ENCODE measurements at places on chromosomes 6 and 20. TPM values are rescaled to one million over a fixed set of nuclear protein-coding genes. Genes with fewer than 3 reads are reported as not detected.

GRCh38 chr20:48463096-48463720, 364.6 kb downstream of the PREX1 start:
- H3K4me1 ChIP-seq: no peaks in the 10 kb centered on the region
- H3K36me3 ChIP-seq: no peaks in the 10 kb centered on the region
- H3K27me3 ChIP-seq: no peaks in the 10 kb centered on the region
- no peak for DNase-seq
- H3K27ac ChIP-seq: no peak overlapping the region
- no peak overlapping the region for H3K4me3 ChIP-seq

DNA sequence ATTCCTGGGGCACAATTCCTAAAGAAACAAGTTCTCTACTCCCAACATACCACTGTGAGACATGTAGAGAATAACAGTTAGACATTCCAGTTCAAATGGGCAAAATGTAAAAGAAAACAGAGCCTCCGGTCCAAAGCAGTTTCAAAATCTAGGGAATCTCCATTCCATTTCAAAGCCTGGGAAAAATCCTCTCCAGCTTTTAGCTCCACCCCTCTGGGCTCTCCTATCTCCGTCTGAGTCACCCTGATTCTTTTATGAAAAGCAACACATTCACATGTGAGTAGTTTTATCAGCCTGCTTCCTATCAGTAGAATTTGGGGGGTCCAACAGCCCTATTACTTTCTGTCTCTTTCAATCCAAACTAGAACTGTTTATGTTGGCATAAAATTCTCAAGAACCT, 3.7 kb downstream of the CSNK2A1 start:
- H3K4me3 ChIP-seq: no peak overlapping the region
- H3K4me1 ChIP-seq: peaks cover 54% of the 10 kb centered on the region
- no peaks in the 10 kb centered on the region for H3K27me3 ChIP-seq
- no peaks in the 10 kb centered on the region for H3K36me3 ChIP-seq
- no peak overlapping the region for H3K27ac ChIP-seq
- DNase-seq: no peak

DNA sequence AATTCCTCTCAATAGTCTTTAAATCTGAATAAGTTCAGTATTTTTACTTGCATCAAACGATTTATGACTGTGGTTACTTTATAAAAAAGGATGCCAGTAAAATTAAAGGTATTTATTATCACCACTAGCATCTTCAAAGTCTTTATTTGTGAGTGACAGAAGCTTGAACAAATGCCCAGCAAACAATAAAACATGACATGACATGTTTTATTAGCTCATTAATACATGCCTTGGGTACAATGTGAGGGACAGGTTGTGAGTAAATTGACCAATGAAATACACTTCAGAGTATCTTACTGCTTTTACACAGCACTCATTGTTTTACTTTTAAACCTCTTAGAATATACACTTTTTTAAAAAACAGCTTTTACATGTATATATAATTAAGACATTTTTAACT, 113.4 kb upstream of the BEND3 start:
- H3K27me3 ChIP-seq: no peaks in the 10 kb centered on the region
- no peaks in the 10 kb centered on the region for H3K36me3 ChIP-seq
- DNase-seq: no peak
- H3K27ac ChIP-seq: no peak overlapping the region

DNA sequence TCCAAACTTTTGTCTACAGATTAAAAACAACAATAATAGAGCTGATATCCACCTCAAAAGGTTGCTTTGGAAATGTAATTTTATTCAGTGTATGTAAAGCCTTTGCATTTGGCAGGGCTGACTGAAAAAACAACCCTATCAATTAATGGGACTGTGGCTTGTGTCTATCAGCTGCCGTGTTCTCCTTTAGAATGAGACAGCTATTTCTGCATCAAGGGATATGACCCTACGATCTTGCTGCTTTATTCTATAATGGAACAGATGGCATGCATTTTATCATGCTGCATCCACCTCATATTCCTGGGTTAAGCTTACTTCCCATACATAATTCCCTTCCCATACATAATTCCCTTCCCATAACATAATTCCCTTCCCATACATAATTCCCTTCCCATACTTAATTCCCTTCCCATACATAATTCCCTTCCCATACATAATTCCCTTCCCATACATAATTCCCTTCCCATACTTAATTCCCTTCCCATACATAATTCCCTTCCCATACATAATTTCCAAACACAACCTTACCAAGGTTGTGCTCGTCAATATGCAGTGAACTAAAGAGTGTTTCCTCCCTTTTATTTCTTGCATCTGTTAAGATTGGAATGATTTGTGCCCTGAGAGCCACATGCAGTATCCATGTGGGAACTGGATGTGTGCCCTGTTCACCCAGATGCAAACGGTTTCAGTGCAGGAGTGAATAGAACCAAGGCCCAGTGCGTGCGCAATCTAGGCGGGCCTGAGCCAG, 26.8 kb downstream of the SERPINB6 start:
- H3K36me3 ChIP-seq: peaks cover 16% of the 10 kb centered on the region
- DNase-seq: no peak
- H3K4me3 ChIP-seq: no peak overlapping the region
- H3K4me1 ChIP-seq: peaks cover 51% of the 10 kb centered on the region
- peak overlapping the region; percentile 7 for H3K27ac ChIP-seq
- no peaks in the 10 kb centered on the region for H3K27me3 ChIP-seq

DNA sequence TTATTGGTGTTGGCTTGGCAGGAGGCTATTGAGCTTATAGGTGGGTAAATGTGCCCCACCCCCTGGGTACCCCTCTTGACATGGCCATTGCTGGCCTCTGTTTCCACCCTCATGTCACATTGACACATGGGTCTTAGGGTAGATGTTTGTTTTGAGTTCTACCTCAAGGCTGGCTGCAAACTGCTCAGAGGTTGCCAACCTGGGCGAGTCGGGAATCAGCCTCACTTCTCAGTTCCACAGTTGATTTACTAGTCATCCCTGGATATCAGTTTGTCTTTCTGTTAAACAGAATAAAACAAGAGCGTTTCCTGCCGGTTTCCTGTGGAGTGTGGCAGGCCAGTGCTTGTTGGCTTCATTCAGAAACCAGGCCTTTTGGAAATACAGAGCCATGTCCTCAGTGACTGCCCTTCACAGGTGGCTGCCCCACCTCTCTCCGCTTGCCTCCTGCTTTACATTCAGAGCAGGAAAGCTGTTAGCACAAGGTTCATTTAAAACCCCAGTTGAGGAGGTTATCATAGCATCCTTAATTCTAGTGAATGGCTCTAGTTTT, 105.6 kb downstream of the TCP11 start:
- H3K27ac ChIP-seq: peak overlapping the region; percentile 66
- H3K4me3 ChIP-seq: no peak overlapping the region
- no peaks in the 10 kb centered on the region for H3K4me1 ChIP-seq
- no peak for DNase-seq
- peaks cover 7% of the 10 kb centered on the region for H3K36me3 ChIP-seq
- no peaks in the 10 kb centered on the region for H3K27me3 ChIP-seq

DNA sequence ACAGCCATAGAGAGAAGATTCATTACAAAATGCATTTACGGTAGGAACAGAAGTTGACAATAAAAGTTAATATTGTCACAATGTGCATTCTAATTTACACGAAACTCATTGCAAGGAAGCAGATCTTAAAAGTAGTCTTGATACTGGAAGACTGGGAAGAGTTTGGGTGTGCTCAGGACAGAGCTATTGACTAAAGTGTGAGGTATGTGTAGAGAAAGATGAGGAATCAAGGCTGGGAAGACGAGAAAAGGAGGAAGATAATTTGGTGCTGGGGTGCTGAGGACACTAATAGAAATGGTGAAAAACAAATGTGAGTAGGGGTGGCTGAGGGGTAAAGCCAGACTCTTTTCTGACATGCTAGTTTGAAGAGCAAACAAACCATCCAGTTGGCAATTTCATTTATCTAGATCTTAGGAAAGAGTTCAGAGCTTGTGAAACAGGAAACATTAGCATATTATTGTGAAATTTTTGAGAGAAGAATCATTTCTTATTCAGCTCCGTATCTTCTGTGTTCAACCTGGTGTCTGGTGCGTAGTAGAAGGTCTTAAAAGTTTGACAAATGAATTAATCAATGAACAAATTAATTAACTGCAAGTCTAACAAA, 72.7 kb downstream of the ELOVL4 start:
- H3K27me3 ChIP-seq: no peaks in the 10 kb centered on the region
- H3K27ac ChIP-seq: no peak overlapping the region
- H3K4me3 ChIP-seq: no peak overlapping the region
- no peaks in the 10 kb centered on the region for H3K36me3 ChIP-seq
- H3K4me1 ChIP-seq: no peaks in the 10 kb centered on the region
- DNase-seq: no peak

DNA sequence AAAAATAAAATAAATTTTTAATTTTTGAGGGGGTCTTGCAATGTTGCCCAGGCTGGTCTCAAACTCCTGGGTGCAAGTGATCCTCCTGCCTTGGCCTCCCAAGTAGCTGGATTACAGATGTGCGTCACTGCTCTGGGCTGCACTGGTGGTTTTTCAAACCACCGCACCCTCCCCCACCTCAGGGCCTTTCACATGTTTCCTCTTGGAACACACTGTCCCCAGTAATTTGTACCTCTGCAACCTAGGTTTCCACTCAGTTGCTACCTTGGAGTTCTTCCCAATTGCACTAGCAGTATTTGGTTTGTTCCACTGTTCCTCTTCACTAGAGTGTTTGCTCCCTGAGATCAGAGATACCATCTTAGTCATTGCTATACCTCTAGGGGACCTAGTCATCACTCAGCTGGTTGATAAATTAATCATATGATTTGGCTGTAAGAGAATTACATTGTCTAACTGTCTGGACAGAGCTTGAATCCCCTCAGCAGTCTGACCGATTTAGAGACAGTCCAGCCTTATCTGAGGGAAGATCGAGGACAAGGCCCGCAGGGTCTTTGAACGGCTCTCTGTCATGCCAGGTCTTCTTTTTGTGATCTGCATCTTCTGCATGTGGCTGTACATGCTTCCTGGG, 32.0 kb downstream of the CEP43 start:
- no peaks in the 10 kb centered on the region for H3K4me1 ChIP-seq
- H3K36me3 ChIP-seq: peaks cover 39% of the 10 kb centered on the region

- no peaks in the 10 kb centered on the region for H3K4me1 ChIP-seq
- no peak overlapping the region for H3K4me3 ChIP-seq
- no peak for DNase-seq
- H3K27me3 ChIP-seq: no peaks in the 10 kb centered on the region
These were observed 153.3 kb downstream of the PKHD1 start for GRCh38 chr6:51934098-51934497.

GRCh38 chr20:56621730-56622129, 7.4 kb upstream of the TFAP2C start:
- peaks cover 17% of the 10 kb centered on the region for H3K4me1 ChIP-seq
- no peak for DNase-seq
- H3K27me3 ChIP-seq: peaks cover 15% of the 10 kb centered on the region
- H3K36me3 ChIP-seq: no peaks in the 10 kb centered on the region
- H3K4me3 ChIP-seq: no peak overlapping the region

DNA sequence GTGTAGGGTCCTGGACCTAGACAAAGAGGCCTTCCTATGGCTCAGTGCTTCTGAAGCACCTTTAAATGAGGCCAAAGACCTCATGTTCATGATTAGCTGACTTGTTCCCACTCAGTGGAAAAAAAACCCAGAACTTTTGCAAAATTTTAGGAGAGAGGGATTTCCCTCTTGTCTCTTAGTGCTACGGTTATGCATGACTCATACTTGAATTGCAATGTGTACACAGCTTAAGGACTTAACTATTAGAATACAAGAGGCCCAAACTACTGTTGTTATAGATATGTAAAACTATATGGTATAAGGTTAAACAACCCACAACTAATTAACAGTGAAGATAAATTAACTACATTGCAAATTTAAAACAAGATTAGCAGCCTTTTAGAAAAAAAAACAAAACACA, 32.3 kb upstream of the HLA-A start:
- DNase-seq: no peak
- no peaks in the 10 kb centered on the region for H3K27me3 ChIP-seq
- no peaks in the 10 kb centered on the region for H3K36me3 ChIP-seq

DNA sequence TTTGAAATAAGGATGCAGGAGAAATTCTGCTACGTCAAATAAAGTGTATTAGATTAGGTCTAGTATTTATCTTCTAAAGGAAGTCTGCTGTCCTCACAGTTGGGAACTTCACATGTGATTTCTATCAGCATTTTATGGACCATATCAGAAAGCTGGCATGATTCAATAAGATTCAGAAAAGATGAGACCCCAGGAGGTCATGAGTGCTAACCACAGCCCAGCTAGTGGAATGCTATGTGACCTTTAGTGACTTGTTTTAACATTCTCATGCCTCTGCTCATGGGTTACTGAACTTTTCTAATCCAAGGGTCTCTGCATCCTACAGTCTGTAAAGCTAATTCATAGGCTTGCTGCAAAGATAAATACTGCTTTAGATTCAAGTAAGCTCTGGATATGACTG, 150.1 kb downstream of the GMPR start:
- H3K27me3 ChIP-seq: no peaks in the 10 kb centered on the region
- H3K4me1 ChIP-seq: peaks cover 18% of the 10 kb centered on the region
- H3K27ac ChIP-seq: no peak overlapping the region
- H3K36me3 ChIP-seq: no peaks in the 10 kb centered on the region

DNA sequence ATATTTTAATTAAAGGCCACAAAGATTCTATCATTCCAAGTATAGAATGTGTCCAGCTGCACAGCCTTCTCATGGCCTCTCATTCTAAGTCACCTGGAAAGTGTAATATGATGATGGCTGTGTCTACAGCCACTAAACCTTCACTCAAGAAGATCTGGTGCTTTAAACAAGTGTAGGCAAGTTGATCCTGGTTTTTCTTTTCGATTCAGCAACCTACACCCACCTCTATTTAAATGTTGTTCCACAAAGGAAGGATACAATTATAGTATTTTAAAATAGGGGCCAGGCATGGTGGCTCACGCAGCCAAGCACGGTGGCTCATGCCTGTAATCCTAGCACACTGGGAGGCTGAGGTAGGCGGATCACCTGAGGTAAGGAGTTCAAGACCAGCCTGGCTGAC, 25.5 kb upstream of the DST start:
- no peak for DNase-seq
- no peaks in the 10 kb centered on the region for H3K27me3 ChIP-seq
- no peaks in the 10 kb centered on the region for H3K36me3 ChIP-seq

DNA sequence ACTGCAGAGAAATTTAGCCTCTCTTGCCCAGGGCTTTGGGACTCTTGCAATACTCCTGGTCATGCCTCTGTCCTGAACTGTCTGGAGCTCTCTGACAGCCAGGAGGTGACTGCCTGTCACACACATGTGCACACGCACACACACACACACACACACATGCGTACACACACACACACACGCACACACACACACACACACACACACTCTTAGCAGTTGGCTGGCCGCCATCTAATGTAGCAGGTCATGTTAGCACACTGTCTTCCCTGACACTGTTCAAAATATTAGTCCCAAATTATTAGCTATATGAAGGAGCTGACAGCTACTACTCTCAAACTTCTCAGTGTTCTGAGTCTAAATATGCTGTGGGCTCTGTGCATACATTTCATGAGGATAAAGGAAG, 60.9 kb downstream of the IPCEF1 start:
- H3K27ac ChIP-seq: no peak overlapping the region
- no peaks in the 10 kb centered on the region for H3K27me3 ChIP-seq
- H3K4me3 ChIP-seq: no peak overlapping the region
- no peaks in the 10 kb centered on the region for H3K4me1 ChIP-seq

MAS1 gene
- not detected for total RNA-seq

VARS1 gene
- total RNA-seq: 24.6 TPM

OR2H2 gene
- total RNA-seq: not detected

CASS4 gene
- total RNA-seq: 2.4 TPM

RIMS4 gene
- 0.47 TPM for total RNA-seq

POPDC3 gene
- total RNA-seq: 57.6 TPM

CAGE1 gene
- not detected for total RNA-seq

RRAGD gene
- total RNA-seq: 56.4 TPM

Measured in right atrium auricular region (tissue), 2 donors.